ENCODE measurements at places on chromosomes 6 and 20. TPM values are rescaled to one million over a fixed set of nuclear protein-coding genes. Genes with fewer than 3 reads are reported as not detected.

DNA sequence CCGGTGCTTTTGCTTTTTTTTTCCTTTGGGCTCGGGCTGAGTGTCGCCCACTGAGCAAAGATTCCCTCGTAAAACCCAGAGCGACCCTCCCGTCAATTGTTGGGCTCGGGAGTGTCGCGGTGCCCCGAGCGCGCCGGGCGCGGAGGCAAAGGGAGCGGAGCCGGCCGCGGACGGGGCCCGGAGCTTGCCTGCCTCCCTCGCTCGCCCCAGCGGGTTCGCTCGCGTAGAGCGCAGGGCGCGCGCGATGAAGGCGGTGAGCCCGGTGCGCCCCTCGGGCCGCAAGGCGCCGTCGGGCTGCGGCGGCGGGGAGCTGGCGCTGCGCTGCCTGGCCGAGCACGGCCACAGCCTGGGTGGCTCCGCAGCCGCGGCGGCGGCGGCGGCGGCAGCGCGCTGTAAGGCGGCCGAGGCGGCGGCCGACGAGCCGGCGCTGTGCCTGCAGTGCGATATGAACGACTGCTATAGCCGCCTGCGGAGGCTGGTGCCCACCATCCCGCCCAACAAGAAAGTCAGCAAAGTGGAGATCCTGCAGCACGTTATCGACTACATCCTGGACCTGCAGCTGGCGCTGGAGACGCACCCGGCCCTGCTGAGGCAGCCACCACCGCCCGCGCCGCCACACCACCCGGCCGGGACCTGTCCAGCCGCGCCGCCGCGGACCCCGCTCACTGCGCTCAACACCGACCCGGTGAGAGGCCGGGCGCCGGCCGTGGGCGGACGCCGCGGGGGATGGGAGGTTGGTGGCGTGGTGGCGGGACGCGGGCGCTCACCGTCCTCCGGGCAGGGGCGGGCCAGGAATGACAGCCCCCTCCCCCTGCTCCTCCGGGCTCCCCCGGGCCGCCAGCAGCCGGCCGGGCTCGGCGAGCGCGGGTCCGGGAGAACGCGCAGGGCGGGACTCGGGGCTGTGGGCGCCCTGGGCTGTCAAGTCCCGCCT lies 606 bp downstream of the ID4 start:
- DNase-seq = peak; percentile 62

The GMDS gene
- total RNA-seq = 35.7 TPM

GRCh38 chr6:151680846-151681432 lies 126.5 kb upstream of the ESR1 start:
- DNase-seq = no peak

DNA sequence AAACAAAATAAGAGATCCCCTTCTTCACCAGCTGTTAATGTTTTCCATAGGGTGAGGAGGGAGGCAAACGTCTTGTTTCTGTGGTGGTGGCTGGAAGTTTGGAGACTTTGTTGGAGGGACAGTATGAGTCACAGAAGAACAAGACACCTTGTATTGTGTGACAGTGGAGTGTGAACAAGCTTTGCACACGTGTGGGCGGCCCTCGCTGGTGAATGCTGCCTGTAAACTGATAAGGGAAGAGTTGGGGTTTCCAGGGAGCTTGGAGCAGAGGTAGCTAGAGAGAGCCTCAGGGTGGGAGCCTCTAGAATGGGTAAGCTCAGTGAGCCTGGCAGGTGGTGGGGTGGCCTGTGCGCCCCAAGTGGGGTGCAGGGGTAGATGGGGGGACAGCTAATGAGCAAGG lies 78.3 kb downstream of the ZDHHC14 start:
- DNase-seq = no peak

GRCh38 chr6:24659561-24659960 lies 7.1 kb downstream of the TDP2 start:
- DNase-seq = peak; percentile 30

GRCh38 chr20:33684533-33685327 lies 1.5 kb downstream of the E2F1 start:
- DNase-seq = peak; percentile 65

The NKX2-2 gene
- total RNA-seq = not detected

- no peak for DNase-seq
Measured at GRCh38 chr6:37467718-37468117, 32.0 kb downstream of the CCDC167 start.

GRCh38 chr6:152697634-152698033 lies at the start of gene MYCT1:
Gene MYCT1, plus strand, starts transcription at chr6:152697897. Its CDS starts 6 bp downstream, at chr6:152697903.
- DNase-seq = no peak

The BPIFB2 gene
- total RNA-seq = not detected

DNA sequence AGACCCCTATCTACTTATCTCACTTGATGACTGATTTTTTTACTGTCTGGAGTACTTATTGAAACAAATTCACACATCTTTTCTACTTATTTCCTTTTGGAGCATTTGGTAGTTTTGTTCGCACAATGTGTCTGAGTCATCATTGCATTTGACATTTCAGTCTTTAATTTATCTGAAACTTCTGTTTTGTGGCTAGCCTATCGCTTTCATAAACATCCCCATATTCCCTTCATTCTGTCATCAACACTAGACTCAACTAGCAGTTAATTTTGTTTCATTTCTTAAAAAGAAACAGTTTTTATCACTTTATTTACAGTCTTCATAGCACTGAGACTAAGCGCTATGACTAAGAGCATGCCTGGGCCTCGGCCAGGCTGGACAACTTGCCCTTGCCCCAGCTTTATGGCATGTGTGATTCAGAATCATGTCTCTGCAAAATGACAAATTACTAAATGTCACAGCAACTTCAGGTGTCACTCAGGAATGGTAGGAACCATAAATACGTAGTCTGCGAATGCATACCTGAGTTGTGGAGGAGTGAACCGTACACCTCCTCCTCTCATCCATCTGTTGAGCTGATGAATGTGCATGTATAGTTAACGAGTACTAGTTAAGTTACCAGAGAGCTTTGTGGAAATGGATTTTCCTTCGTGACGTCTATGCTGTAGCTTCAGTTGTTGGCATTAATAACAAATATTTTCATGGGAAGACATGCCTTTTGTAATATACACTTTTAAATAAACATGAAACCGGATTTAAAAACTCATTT lies 16.2 kb downstream of the L3MBTL3 start:
- DNase-seq = no peak

DNA sequence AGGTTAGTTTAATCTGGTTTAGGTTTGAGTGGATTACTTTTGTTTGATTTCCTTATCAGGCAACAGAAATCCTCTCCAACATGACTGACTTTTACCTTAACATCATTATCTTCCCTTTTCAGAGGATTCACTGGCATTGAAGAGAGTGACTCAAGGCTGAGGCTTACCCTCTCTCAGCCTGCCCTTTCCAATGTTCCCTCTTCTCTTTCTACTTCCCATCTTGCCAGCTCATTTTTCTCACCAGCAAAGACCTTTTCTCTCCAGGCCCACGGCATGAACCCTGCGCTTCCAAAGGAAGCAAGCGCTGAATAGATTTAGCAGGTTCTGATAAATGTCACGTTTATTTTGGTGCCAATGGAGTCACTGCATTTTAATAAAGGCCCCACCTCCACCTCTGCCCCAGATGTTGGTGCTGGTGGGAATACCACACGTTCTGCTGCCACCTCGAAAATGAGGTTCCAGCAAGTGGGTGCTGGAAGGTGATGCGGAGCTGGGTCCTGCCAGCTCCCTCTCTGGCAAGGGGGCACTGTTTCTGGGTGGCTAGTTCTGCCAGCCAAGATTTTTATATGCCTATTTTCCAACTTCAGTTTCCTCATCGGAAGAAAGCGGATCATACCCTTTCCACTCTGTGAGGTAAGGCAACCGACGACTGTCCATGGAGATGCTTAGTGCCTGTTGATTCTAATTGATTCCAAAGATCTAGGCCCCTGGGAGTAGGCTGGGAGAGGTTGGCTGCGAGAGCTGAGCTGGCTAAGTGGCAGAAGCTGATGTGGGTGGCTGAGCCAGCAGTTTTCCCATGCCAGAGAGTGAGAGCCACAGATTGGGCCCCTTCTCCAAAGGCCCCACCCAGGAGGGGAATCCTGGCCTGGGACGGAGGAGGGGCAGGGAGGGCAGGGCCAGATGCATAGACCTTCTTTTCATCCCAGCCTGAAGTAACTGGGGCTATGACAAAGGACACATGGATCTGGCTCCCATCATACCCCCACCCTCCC lies 87.7 kb upstream of the MAFB start:
- DNase-seq = no peak

DNA sequence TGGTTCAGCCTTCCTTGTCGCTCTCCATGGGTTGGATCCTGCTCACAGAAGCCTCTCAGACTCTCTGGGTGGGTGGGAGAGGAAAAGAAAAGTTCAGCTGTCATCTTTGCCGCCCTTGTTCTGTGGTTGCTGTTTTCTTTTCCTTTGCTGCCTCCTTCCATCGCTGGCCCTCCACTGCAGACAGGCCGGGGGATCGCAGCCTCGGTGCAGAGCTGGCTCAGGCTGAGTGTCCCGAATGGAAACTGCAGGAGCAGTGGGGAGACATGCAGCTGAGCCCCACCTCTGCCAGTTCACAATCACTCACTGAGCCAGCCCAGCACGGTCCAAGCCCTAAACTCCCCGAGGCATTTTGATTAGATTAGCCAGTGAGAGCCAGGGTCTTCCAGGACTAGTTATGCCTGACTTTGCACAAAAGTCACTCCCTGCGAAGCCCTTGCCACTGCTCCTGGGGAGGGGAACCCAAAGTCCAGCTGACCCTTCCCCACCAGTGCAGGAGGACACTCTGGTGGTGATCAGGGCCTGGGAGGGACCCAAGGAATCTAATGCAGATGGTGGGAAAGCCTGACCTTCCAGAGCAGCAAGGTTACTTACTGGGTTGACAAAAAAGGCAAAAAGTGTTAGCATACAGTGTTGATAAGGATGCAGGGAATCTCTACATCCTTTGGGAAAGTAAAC lies 14.0 kb downstream of the NRN1 start:
- peak; percentile 41 for DNase-seq

DNA sequence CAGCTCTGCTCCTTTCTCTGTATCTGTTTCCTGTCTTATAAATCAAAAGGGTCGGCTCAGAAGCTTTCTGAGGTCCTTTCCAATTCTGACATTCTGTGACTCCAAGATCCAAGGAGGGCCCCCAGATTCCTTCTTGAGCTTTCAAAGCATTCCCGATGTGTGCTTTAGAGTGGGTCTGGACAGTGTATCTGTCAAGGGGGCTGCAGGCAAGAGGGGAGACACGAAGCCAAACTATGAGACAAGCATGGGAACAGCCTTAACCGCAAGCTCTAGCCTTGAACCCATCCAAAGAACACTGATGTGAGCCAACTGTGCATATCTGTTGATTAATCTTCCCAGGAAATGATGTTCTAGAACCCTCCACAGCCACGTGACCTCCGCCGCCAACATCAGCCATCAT lies 73.8 kb downstream of the TSHZ2 start:
- no peak for DNase-seq

- DNase-seq = peak; percentile 73
Measured at GRCh38 chr6:137705160-137706082, 161.6 kb upstream of the TNFAIP3 start.

The OOEP gene
- total RNA-seq = not detected

The GCNT2 gene
- 135 TPM for total RNA-seq

The MTHFD1L gene
- 66.8 TPM for total RNA-seq

- no peak for DNase-seq
Measured at GRCh38 chr6:79184641-79185040, 49.8 kb downstream of the HMGN3 start.

Measured in GM23338 (cell line).